Aorta (tissue), 5 donors: ENCODE measurements at places on chromosomes 7 and 10. TPM values are rescaled to one million over a fixed set of nuclear protein-coding genes. Genes with fewer than 3 reads are reported as not detected.

- DNase-seq, result no peak
These were observed 63.5 kb upstream of the LRRN3 start for GRCh38 chr7:111027396-111027795.

GRCh38 chr10:110597476-110597875, 30.0 kb downstream of the SMC3 start:
- DNase-seq, result no peak

- peak; percentile 66 for DNase-seq
These were observed 42.8 kb upstream of the ZNF32 start for GRCh38 chr10:43691485-43691884.

DNA sequence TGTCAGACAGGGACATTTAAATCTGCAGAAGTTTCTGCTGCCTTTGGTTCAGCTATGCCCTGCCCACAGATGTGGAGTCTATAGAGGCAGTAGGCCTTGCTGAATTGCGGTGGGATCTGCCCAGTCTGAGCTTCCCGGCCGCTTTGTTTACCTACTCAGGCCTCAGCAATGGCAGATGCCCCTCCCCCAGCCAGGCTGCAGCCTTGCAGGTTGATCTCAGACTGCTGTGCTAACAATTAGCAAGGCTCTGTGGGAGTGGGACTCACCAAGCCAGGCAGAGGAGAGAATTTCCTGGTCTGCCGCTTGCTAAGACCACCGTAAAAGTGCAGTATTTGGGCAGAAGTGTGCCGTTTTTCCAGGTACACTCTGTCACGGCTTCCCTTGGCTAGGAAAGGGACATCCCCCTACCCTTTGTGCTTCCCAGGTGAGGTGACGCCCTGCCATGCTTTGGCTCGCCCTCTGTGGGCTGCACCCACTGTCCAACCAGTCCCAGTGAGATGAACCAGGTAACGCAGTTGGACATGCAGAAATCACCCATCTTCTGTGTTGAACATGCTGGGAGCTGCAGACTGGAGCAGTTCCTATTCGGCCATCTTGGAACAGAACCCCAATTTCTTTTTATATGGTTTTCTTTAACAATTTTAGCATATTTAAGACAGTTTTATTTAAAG, 28.4 kb upstream of the VWDE start:
- DNase-seq, result no peak

Gene FBXL13
- total RNA-seq, result 2.6 TPM

GRCh38 chr7:93992421-93993110, 11.6 kb downstream of the BET1 start:
- no peak for DNase-seq

DNA sequence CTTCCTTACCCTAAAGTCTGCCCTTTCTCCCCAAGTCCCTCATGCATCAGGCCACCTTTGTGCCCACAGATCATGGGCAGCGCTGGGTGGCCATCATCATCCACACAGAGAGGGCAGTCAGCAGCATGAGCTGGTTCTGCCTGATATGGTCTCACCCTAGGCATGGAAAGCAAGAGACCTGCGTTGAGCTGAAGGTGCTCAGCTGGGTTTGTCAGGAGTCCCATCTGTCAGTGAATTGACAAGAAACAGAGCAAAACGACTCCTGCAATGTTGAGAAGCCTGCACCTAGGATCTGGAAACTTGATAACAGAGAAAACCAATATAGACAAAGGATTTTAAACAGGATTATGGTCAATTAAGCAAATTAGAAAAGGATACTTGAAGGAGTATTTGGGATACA, 242.7 kb upstream of the PRSS1 start:
- DNase-seq, result no peak

Gene CYP2C19
- total RNA-seq, result not detected

Gene ELN
- 836 TPM for total RNA-seq

Gene CXCL12
- 322 TPM for total RNA-seq

DNA sequence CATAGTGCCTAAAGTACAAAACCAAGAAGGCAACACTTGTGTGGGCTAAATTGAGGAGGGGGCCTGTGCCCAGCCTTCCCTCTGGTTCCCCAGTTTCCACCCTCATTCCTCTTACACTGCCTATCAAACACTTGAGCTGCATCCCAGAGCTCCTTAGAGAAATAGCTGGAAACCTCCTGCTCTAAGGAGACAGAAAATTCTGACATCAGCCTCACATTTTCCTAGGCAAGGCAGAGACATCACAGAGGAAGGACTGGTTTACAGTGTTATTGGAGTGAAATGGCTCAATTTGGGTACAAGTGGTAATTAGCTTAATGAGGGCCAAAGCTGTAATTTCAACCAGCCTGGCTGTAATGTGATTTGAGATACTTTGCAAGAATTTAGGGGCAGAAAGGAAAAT, 192.3 kb upstream of the AOAH start:
- DNase-seq, result no peak

- no peak for DNase-seq
These were observed 339.9 kb downstream of the CCSER2 start for GRCh38 chr10:84668186-84668763.

GRCh38 chr10:33263453-33263852, 71.0 kb downstream of the NRP1 start:
- no peak for DNase-seq

Gene CELF2
- total RNA-seq, result 55.4 TPM
